ENCODE measurements at places on chromosomes 1 and 21. TPM values are rescaled to one million over a fixed set of nuclear protein-coding genes. Genes with fewer than 3 reads are reported as not detected.

- peak; percentile 30 for DNase-seq
- no peak overlapping the region for H3K4me3 ChIP-seq
- no peak overlapping the region for H3K27ac ChIP-seq
- H3K27me3 ChIP-seq = no peaks in the 10 kb centered on the region
Observed at GRCh38 chr21:14864211-14865021, 200.4 kb downstream of the NRIP1 start.

GRCh38 chr1:170556917-170557316, 25.0 kb downstream of the GORAB start:
- no peak overlapping the region for H3K4me3 ChIP-seq
- H3K27me3 ChIP-seq = no peaks in the 10 kb centered on the region
- H3K4me1 ChIP-seq = no peaks in the 10 kb centered on the region
- DNase-seq = no peak
- H3K27ac ChIP-seq = no peak overlapping the region
- H3K36me3 ChIP-seq = peaks cover 5% of the 10 kb centered on the region

GRCh38 chr1:41641475-41641814, 157.0 kb upstream of the EDN2 start:
- H3K36me3 ChIP-seq = no peaks in the 10 kb centered on the region
- no peaks in the 10 kb centered on the region for H3K27me3 ChIP-seq
- no peak overlapping the region for H3K27ac ChIP-seq

DNA sequence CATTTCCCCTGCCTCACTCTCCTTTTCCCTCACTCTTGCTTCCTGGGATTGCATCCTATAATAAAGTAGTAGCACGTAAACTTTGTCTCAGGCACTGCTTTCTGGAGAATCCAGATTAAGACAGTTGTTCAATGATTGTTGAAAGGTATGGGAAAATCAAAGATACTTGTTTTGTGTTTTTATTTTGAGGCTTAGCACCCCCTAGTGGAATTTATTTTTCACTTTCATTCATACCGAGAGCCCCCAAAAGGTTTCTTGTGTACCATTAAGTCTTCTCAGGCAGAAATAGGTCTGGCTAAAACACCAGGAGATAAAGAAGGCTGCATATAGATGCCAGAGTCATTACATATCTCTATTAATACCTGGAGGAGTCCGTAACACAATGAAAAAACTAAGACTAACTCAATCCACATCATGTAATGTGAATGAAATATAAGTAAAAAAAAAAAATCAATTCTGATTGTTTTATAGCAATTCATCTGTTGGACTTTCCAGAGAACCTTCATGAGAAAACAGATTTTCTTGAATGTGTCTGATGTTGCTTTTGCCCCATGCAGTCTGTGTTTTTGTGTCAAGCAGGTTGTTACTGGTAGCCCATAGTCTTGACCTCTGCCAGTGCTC, 103.5 kb downstream of the RPE65 start:
- no peaks in the 10 kb centered on the region for H3K27me3 ChIP-seq
- no peak overlapping the region for H3K4me3 ChIP-seq
- no peaks in the 10 kb centered on the region for H3K4me1 ChIP-seq

DNA sequence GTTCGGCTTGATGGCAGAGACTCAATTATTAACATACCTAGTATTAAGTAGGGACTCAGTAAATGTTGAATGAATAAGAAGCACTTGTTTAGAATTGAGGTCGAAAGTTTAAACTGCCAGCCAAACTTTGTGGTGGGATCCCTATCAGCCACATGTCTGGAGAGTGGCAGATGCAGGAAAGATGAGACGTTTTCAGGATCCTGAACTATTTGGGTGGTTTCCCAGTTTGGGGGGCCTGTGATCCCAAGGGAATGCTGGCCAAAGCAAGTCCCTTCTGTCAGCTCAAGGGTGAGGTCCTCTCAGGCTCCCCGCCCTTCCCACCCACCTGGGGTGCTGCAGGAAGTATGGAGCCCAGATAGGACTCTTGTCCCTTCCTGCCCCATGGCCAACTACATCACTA, 38.6 kb downstream of the KCNC4 start:
- H3K36me3 ChIP-seq = no peaks in the 10 kb centered on the region
- H3K27me3 ChIP-seq = no peaks in the 10 kb centered on the region
- no peak for DNase-seq
- H3K27ac ChIP-seq = no peak overlapping the region

SELE gene
- total RNA-seq = not detected

DNA sequence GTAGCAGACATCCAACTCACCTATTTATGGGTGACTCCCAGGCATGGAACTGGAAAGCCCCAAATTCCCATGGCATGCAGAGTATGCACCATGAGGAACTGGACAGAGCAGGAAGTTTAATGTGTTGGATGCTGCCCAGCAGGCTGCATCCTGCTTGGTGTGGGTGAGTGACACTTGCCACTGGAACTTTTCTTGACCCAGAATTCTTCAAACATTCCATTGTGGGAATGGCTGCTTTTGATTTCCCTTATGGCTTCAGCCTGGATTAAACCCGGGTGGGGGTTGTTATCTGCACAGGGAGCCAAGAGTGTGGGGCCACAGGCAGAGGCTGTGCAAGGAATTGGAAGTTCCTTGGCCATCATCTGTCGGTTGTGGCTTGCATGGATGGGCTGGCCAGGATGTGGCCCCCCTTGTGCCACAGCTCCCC, 26.9 kb upstream of the BACE2 start:
- no peaks in the 10 kb centered on the region for H3K4me1 ChIP-seq
- H3K27ac ChIP-seq = no peak overlapping the region
- H3K36me3 ChIP-seq = no peaks in the 10 kb centered on the region
- no peaks in the 10 kb centered on the region for H3K27me3 ChIP-seq
- H3K4me3 ChIP-seq = no peak overlapping the region

DNA sequence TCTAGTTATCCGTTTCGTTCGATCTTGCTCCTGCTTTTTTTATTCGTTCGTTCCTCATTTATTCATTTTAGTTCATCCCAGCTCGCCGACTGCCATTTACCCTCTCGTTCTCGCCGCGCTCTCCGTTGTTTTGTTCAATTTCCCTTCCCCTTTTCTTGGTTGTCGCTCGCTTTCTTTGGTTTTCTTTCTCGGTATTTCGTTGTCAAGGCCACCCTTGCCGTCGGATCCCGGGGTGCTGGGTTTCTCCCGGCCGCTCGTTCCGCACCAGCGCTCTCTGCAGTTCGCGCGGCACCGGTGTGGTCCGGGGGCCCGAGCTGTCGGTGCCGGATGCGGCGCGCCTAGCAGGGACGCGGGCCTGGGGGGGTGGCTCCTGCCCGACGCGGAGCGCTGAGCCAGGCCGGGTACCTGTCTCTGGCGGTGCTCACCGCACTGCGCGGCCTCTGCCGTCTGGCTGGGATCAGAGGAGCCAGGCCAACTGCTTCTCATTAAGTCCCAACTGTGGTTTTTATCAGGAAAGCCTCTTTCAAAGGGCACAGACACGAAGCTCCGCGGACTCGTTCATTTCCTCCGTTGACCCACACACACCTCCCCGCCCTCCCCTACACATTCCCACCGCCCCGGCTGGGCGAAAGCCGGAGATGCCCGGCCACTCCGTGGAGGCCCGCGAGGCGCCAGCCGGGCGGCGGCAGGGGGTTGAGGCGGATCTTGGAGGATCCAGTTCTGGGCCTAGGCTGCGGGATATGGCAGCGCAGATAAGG, 1.6 kb downstream of the ALX3 start:
- H3K27ac ChIP-seq = no peak overlapping the region
- peaks cover 5% of the 10 kb centered on the region for H3K27me3 ChIP-seq
- DNase-seq = peak; percentile 33
- peak overlapping the region; percentile 30 for H3K4me3 ChIP-seq
- no peaks in the 10 kb centered on the region for H3K36me3 ChIP-seq

DNA sequence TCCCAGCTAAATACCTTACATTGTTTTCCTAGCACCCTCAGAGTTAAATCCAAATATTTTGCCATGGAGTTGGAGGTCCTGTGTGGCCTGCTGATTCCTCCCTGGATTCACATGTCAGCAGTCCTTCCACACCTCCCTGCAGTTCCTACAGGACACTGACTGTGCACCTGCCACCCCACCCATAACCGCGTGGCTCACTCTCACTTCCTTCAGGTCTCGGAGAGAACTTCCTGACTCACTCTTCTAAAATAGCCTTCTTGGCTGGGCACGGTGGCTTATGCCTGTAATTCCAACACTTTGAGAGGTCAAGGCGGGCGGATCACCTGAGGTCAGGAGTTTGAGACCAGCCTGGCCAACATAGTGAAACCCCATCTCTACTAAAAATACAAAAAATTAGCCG, 8.4 kb upstream of the CAMTA1 start:
- no peaks in the 10 kb centered on the region for H3K36me3 ChIP-seq
- no peak overlapping the region for H3K4me3 ChIP-seq
- no peaks in the 10 kb centered on the region for H3K27me3 ChIP-seq
- no peaks in the 10 kb centered on the region for H3K4me1 ChIP-seq

DNA sequence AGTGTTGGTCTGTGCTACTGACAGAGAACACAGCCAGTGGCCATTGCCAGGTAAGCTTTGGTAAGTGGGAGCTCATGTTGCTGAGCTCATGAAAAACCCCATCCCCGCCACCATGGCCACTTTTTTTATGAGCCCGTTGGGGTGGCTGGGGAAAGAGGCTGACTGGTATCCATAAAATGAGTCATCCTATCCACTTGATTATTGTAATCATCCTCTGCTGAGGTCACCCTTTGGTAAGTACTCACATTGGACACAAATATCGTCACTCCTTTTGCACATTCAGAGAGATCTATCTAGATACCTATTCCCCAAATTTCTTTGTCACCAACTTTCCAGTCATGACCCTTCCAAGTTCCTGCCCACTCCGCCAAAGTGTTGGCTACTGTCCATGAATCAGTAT, 22.0 kb downstream of the SLAMF7 start:
- no peaks in the 10 kb centered on the region for H3K36me3 ChIP-seq
- H3K27me3 ChIP-seq = no peaks in the 10 kb centered on the region
- no peak overlapping the region for H3K4me3 ChIP-seq
- DNase-seq = no peak
- H3K4me1 ChIP-seq = peaks cover 21% of the 10 kb centered on the region

LENEP gene
- total RNA-seq = not detected

HTR6 gene
- not detected for total RNA-seq

DNA sequence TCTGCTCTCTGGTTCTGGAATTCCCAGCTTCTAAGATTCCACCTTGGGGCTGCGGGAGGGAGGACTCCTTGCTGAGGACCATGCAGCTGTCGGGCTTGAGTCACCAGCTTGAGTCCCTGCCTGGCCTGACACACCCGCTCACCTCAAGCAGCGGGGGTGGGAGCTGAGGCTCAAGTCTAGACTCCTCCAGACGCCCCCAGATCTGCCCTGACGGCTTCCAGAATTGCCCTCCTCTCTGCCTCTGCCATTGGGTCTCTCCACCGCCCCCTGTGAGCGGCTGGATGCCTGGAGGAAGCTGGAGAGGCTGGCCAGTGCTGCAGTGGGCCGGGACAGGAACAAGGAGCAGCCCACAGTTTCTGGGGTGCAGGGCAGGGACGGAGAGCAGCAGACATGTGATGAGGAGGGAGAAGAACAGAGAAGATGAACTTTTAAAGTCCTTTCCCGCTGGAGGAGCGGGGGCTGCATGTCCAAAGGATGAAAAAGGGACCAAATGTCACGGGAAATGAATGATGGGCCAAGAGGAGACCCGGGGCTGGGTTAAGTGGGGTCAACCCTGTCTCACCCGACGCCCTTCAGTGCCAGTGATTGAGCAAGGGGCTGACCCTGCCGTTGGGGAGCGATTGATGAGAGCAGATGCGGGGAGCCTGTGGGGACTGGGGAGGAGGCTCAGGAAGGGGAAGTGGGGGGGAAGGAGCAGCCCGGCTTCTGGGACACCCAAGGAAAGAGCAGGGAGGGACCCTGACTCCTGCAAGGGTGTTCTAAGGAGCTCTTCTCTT, 13.5 kb downstream of the CRABP2 start:
- DNase-seq = no peak
- H3K4me3 ChIP-seq = no peak overlapping the region
- no peak overlapping the region for H3K27ac ChIP-seq
- H3K27me3 ChIP-seq = no peaks in the 10 kb centered on the region

DNA sequence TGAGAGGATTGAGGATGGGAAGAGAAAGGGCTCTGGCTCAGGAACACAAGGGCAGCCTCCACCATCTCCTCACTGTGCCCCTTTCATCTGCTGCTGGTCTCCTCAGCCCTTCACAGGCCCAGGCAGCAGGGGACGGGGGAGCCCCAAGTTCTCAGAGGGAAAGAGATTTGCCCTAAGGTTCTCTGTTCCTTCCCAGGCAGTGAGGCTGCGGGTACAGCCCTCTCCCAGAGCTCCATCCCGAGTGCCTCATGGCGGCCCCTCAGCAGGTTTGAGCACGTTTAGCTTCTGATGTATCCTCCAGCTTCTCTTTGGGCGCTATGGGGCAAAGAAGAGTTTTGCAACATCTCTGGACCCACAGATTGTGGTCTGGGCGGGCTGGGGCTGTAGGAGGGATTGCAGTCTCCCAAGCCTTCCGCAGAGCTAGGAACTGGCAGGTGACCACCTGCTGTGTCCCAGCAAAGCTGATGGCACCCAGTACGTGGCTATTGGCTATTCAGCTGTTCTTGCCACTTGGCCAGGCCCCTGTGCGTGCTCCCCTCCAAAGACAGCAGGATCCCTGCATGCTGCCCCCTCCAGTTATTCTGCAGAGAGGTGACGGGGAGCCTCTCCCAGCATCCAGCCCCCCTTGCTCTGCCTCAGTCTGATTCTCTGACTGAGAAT, 10.1 kb downstream of the DISP3 start:
- DNase-seq = no peak
- H3K4me1 ChIP-seq = no peaks in the 10 kb centered on the region

GRCh38 chr1:20281801-20282200, 8.9 kb upstream of the VWA5B1 start:
- no peak overlapping the region for H3K4me3 ChIP-seq
- H3K27me3 ChIP-seq = no peaks in the 10 kb centered on the region
- H3K36me3 ChIP-seq = no peaks in the 10 kb centered on the region
- H3K4me1 ChIP-seq = no peaks in the 10 kb centered on the region
- no peak for DNase-seq
- no peak overlapping the region for H3K27ac ChIP-seq

ACBD6 gene
- 47.2 TPM for total RNA-seq

Data from naive thymus-derived CD4-positive, alpha-beta T cell (primary cell).